ENCODE measurements at places on chromosomes 6 and 20.
A peak's percentile ranks its signal among the peaks of the same experiment; 100 is the strongest.

- no peak for DNase-seq
Measured at GRCh38 chr6:131054392-131055250, 8.4 kb downstream of the EPB41L2 start.

- no peak for DNase-seq
Measured at GRCh38 chr20:15528391-15529111, 1044.7 kb downstream of the KIF16B start.

- no peak for DNase-seq
Measured at GRCh38 chr6:50257322-50257721, 207.6 kb upstream of the DEFB112 start.

GRCh38 chr20:36645998-36646397 lies at the start of gene SLA2:
TSS of gene SLA2 (minus strand) at chr20:36646196. CDS start at chr20:36641335, 4,861 bp downstream.
- no peak for DNase-seq

- no peak for DNase-seq
Measured at GRCh38 chr6:158688860-158689259, 39.0 kb downstream of the SYTL3 start.

- DNase-seq, result no peak
Measured at GRCh38 chr6:106751501-106752252, 122.3 kb downstream of the QRSL1 start.

GRCh38 chr6:134850721-134851305 lies 99.1 kb downstream of the ALDH8A1 start:
- peak; percentile 35 for DNase-seq

- peak; percentile 65 for DNase-seq
Measured at GRCh38 chr20:13220194-13220903, 725 bp upstream of the ISM1 start.

DNA sequence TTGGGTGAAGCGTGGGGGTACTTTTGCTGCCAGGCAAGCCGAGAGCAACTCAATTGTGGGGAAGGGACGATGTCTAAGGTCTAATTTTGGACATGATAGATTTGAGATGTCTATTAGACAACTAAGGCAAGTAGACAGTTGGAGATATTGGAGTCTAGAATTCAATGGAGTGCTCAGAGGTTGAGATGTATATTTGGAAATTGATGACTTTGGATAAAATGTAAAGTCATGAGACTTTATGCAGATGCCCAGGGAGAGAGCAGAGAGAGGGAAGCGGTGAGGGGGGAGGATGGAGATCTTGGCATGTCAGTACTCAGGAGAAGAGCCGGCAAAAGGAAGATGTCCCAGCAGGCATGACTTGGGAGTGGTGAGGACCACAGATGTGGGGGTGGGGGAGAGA lies 6.9 kb downstream of the MYLK2 start:
- no peak for DNase-seq

DNA sequence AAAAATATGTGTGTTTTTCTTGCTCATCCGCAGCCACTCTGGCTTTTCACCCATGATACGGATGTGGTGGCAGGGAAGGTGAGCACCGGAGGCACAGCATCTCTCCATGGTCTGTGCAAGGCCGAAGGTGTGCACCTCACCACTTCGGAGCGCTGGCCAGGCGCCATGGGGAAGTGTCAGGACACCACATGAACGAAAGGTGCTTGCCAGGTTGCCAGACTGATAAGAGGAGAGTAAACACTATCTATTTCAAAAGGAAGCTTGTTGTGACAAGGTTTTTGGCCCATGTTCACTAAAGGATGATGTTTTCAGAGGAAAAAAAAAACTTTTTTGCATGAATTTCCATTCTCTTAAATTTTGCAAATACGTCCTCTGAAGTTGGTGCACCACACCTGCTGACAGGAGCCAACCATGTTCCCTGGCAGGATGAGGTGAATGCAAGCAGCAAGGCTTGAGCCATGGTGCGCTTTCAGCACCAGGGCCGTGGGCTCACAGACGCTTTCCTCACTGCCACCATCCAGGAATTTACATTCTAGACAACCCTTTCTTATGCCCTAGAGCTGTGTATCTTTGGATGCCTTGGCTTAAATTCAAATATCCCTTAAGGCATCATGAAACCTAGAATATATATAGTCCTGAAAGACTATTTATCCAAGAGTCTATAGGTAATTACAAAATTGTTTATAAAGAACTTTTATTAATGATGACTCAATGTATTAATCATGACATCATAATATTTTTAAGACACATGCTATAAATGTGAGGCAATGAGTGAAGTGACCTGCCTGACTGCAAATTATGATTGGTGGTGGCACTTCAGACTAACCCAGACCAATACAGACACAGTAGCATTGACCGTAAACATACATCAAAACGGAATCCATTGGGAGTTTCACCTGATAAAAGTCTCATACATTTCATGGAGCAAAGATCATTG lies 234.5 kb downstream of the TFAP2A start:
- no peak for DNase-seq

DNA sequence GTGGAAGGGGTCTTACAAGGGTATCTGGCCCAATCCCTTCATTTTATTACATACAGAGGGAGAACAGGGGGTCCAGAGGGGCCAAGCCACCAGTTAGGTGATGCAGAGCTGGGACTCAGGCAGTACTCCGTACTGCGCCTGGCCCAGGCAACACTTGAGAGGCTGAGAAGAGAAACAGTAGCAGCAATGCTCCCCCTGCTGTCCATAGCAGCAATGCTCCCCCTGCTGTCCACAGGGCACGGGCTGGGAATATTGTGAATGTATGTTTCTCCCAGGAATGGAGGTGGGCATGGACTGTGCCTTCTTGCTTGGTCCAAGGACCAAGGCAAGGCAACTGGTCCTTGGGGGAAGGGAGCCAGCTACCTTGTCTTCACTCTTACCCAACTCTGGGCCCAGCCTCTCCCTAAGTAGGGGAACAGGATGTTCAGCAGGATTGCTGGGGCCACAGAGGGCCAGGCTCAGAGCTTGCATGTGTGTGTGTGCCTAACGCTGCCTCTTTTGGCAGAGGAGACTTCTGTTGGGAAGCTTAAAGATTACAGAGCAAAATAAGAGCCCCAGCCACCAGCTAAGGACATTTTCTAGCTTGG lies 14.8 kb upstream of the FAM83C start:
- peak; percentile 78 for DNase-seq

DNA sequence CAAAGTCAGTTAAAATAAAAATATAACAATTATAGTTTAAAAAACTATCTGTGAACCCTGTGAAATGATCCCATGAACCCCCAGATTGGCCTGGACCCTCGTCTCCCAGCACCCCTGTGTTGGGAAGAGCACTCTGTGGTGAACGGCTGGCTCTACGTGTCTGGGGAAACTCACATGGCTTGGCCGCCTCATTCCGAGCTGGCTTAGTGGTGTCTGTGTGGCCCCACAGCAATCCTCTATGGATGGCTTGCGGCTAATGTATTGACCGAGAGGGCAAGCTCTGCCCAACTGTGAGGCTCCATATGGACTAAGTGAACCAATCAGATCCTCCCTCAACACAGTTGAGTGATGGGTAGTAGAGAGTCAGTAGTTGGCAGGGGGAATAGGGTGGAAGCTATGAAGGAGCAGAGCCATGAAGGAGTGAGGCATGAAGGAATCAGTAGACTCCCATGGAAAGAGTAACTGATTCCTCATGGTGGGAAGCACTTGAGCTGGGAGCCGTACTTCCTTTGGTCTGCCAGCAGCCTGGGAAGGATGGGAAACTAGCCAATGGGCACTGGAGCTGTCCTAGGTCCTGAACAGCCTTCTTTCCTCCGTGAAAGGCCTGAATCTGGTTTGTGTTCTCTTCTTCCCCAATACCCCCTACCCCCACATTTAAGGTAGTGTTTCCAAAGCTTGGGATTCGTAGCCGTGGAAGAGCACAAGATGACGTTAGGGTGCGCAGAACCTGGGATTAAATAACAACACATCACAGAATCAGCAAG lies 21.6 kb upstream of the ZNF831 start:
- DNase-seq, result peak; percentile 65

GRCh38 chr6:101683884-101684283 lies 290.4 kb downstream of the GRIK2 start:
- no peak for DNase-seq

DNA sequence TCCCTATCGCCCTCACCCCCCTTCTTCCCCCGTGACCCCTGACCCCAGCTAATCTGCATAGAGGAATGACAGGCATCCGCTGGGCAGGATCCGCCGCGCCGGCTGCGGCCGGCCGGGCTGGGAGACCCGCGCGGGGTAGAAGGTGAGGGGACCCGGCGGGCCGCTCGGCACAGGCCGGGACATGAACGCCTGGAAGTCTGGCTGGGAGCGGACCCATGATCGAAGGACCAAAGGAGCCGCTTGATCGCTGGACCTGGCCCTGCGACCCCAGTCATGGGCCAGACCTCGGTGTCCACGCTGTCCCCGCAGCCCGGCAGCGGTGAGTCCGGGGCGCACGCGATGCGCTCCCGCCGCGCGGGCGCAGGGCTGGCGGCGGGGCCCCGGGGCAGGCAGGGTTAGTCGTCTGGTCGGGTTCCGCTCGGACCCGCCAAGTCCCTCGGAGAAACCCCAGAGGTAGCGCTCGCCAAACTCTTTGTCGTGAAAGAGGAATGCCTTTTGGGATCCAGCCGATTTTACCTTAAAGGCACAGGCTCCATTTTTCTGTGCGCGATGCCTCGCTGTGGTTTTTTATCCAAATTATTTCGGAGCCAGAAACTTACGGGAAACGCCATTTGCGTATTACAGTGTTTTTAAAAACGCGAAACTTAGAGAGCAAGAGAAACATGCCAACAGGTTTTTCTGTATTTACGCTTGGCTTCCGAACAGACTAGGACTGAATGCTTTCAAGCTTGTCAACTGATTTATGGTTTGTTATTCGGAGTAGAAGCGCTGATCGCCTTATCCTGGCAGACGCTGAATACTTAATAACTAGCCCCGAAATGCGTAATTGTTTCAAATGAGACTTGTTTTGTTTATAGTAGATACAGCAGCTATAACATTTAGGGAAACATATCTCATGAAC lies at the start of gene PHACTR2:
Gene PHACTR2, plus strand, starts transcription at position 75 of the 901 bp plus-strand sequence. Its CDS starts 199 bp downstream, at position 274.
- DNase-seq, result peak; percentile 92

DNA sequence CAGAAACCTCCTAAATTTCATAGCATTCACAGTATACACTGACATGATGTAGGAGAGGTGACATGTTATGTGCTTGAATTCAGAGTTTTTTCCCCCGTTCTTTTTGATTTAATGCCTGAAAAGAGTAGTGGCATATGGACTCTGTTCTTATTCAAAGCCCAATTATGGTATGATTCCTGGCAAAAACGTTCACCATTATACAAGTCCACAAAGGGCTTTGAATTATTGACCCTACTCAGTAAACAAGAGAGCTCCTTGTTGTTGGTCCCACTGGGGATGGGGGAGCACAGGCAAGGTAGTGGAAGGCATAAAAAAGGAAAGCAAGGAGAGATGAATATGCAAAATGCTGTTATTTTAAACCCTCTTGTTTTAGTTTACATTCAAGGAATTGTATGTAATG lies 136.0 kb upstream of the AHI1 start:
- no peak for DNase-seq

DNA sequence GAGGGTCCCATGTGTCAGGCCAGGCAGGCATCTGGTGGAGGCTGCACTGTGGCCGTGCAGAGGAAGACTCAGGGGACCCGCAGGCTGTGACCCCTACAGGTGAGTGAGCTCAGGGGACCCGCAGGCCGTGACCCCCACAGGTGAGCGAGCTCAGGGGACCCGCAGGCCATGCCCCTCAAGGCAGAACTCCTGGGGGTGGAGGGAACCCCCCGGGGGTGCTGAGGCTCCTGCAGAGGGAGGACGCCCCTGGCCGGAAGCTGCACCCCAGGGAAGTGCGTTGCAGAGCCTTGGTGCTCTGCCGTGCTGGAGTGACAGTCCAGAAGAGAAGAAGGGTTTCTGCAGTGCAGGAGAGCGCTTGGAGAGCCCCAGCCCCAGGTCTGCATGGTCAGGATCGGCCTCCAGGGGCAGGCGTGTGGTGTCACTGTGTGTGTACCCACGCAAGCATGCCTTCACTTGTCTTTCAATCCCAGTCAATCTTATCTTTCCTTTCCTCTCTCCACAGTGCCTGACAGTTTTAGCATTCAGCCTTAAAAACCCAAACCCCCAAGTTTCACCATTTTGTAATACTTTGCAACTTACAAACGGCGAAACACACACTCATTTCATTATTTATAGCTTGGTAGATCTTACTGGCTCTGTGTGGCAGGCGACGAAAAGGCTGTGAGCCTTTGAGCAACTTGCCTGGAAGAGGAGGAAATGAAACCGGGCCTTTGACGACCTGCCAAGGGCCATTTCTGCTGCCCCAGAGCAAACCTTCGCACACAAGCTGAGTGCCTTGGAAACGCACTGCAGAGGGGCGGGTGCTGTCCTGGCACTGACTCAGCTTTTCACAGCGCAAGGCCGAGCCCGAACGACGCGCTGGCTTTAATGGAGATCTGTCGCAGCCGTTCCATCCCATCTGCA lies 101.4 kb upstream of the AGPAT4 start:
- DNase-seq, result peak; percentile 56

DNA sequence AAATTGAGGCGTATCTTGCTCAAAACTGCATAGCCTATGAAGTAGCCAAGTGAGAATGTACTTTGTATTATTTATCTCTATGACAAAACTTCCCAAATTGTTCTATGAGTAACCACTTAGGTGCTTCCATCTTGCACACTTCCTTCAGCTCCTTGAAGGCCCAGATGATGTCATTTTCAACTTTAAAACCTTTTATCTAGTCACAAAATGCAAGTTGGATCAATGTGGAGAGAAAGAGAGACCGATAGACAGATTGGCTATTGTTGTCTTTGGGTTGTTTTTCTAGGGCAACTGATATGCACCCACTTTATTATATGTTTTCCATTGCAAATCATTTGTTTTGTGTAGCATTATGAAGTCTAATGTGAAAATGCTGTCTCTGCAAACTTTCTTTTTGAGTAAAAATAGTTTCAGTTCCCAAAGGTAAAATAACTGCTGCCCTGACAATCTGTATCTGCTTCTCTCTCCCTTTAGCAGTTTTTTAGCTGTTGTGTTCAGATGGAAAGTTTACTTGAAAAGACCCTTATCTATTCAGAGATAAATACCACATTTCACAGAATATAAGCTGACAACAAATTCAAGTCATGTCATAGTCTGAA lies 73.7 kb upstream of the CITED2 start:
- DNase-seq, result no peak

Measured in iPS-NIHi11 (cell line).